ENCODE measurements at places on chromosomes 16 and 17.
A peak's percentile ranks its signal among the peaks of the same experiment; 100 is the strongest.

GRCh38 chr16:72679856-72680255 lies 368.1 kb downstream of the ZFHX3 start:
- DNase-seq: no peak

GRCh38 chr17:72454342-72454741 lies 333.5 kb downstream of the SOX9 start:
- DNase-seq: no peak

- DNase-seq: no peak
These were observed 57.6 kb downstream of the KSR1 start for GRCh38 chr17:27513849-27514248.

GRCh38 chr17:76139801-76140660 lies 1.0 kb downstream of the FOXJ1 start:
- no peak for DNase-seq

DNA sequence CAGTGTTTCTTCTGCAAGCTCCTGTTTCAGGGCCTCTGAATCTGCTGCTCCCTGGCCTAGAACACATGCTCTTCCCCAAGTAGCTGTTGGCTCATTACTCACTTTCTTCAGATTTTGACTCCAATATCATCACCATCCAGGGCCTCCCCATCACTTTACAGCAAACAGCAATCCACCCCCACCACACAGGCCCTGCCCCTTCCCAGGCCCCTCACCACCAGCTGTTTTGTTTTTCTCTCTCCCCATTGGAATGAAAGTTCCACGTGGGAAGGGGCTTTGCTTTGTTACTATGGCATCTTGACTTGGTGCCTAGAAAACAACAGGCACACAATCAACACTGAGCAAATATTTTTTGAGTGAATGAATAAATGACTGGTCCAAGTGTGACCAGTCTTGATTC lies 4.0 kb downstream of the TMEM170A start:
- DNase-seq: no peak

- DNase-seq: no peak
These were observed 13.7 kb upstream of the LGALS3BP start for GRCh38 chr17:78993241-78993956.

GRCh38 chr16:19718624-19718965 lies 524 bp downstream of the IQCK start:
- DNase-seq: no peak

DNA sequence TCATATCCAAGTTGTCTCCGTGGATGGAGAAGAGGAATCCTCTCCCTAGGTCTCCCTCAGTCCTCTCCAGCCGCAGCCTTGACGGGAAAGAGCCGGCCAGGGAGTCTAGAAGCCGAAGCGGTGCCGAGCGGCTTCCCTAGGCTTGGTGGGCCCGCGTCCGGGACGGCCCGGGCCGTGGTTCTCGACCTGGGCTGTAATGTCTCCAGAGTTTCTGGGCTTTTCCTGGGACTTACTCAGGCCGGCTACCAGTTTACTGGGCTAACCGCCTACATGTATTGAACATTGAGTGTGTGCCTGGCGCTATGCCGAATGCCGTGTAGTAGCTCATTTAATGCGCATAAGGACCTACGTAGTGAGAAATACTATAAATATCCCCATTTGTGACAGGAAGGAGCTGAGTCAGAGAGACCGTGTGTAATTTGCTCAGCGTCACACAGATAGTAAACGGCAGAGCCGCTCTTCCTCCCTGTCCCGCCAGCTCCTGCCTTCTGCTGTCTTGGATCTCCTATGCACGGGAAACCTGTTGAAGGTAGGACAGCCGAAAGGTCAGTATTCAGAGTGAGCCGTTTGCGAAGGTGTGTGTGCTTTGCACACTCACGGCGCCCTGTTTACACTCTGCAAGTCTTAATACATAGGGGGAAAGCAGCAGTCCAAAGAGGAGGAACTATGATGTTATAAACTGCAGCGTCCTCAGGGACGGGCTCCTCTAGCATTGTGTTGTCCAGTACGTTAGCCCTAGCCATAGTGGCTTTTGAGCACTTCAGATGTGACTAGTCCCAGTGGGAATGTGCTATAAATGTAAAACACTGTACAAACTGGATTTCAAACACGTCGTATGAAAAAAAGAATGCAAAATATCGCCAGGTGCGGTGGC lies 723 bp upstream of the SPAG5 start:
- DNase-seq: peak; percentile 76

GRCh38 chr17:67862614-67863217 lies 37.4 kb downstream of the BPTF start:
- no peak for DNase-seq

DNA sequence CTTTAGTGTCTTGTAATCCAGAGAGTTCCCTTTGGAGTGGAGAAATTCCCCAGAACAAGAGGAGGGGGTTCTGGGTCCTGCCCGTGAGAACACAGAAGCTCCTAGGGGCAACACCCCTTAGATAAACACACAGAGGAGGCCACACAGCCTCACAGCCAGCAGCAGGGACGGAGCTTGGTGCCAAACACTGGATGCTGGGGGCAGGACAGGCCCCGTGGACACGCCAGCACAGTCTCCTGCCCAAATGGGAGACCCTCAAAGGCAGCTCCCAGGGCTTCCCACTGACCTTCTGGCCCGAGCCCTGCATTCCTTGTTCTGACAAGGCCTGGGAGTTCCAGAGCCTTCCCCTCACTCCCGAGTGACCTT lies 31.8 kb upstream of the JPH3 start:
- DNase-seq: no peak

- DNase-seq: no peak
These were observed 78.8 kb downstream of the BRIP1 start for GRCh38 chr17:61784510-61784909.

DNA sequence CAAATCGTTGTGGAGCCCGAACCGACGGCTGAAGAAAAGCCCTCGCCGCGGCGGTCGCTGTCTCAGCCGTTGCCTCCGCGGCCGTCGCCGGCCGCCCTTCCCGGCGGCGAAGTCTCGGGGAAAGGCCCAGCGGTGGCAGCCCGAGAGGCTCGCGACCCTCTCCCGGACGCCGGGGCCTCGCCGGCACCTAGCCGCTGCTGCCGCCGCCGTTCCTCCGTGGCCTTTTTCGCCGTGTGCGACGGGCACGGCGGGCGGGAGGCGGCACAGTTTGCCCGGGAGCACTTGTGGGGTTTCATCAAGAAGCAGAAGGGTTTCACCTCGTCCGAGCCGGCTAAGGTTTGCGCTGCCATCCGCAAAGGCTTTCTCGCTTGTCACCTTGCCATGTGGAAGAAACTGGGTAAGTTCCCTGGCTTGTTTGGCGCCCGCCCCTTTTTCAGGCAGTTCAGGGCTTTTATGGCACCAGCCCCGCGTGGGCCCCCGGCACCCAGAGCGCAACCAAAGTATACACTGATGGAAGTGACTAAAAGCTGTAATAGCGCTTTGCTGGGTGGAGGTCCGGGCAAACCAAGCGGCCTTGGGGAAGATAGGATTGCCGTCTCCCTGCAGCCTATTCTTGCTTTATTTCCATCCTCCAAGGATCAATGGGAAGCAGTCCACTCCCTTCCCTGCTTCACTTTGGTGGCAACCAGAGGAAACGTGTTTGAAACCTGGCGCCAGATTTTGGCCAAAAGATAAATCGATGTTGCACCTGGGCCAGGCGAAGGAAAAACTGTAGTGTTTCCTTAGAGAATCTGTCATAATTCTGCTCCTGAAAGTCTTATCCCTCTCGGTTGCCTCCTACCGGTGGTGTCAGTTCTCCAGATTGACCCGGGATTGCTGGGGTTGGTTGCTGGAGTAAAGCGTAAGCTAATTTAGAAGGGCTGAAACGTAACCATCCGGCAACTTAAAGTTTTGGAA lies 775 bp downstream of the PPM1D start:
- peak; percentile 25 for DNase-seq

- no peak for DNase-seq
These were observed 78.9 kb upstream of the EEF2KMT start for GRCh38 chr16:5176505-5176904.

GRCh38 chr16:8921347-8921984 lies 39.3 kb downstream of the LITAFD start:
- DNase-seq: no peak

- DNase-seq: no peak
These were observed 14.6 kb upstream of the HSBP1 start for GRCh38 chr16:83793179-83793578.
